ENCODE measurements at places on chromosomes 5 and 9.

DNA sequence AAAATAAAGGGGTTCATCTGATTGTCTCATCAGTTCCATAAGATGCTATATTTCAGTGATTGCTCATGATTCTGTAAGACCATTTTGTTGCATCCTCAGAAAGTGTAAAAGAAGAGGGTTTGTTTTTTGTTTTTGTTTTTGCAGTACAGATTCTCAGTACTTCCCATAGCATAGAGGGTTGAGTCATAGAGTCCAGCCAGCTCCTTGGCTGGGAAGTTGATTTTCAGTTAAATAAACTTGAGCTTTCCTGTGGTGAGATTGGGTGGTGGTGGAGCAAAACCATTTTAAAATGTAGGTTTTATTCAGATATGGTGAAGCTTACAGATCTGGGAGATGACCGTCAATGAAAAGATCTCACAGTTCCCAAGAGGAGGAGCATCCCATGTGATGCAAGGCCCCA lies 48.2 kb downstream of the DAPK1 start:
- no peak for DNase-seq

DNA sequence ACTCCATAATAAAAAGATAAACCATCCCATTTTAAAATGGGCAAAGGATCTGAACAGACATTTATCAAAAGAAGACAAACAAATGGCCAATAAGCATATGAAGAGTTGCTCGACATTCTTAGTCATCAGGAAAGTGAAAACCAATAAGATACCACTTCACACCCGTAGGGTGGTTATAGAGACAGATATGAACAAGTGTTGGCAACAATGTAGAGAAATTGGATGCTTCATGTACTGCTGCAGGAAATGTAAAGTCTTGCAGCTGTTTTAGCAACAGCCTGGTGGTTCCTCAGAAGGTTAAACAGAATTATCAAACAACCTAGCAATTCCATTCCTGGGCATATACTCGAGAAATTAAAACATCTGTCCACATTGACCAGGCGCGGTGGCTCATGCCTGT lies 42.5 kb downstream of the GTF3C4 start:
- no peak for DNase-seq

DNA sequence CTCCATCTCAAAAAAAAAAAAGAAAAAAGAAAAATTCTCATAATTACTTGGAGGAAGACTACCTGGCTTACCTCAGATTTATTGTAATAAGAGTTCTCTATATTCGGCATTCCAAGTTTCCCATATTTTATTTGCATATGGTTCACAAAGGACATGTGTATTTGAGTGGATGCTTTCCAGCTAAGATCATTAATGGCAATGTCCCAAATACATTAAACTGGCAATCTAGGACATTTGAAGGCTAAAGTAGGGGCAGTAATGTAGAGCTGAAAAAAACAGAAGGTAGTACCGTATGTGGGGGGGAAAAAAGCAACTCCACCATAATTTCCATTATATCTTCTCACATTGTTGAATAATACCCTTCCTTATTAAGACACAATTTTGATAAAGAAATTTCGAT lies 4.9 kb downstream of the TUT7 start:
- no peak for DNase-seq

- DNase-seq: peak; percentile 37
Measured at GRCh38 chr5:25006734-25007133, 362.0 kb upstream of the CDH10 start.

DNA sequence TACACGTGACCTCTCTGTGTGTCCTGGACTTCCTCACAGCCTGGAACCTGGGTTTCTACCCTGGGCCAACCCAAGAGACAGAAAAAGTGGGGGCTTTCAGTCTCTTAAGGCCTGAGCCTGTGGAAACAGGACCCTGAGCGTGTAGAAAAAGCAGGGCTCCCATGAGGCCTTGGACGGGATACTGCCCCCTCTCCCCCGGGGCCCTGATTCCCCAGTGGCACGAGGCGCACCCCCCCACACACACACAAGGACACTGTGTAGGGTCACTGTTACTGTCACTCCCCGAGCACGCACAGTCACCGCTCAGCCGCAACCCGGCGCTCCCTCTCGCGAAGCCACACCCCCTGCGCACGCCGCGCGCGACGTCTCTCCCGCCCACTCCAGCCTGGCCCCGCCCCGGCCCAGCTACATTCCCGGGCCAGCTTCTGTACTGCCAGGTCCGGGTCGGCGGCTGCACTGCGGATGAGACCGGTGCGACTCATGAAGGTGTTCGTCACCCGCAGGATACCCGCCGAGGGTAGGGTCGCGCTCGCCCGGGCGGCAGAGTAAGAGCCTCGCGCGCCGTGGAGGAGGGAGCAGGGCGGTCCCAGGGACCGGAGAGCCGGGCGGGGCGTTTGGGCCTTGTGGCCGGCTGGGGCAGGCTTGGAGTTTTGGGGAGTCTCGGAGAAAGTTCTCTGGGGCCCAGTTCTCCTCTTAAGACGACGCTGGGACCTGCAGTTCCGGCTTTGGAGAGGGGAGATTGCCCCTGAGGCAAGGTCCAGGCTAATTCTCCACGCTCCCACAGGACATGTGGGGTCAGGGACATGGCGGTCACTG lies at the start of gene GRHPR:
GRHPR (plus strand) TSS at position 408 of the 816 bp plus-strand sequence; CDS start at position 463, 55 bp downstream.
- DNase-seq: peak; percentile 73

Measured in SW 1271 (cell line).